Activated T-cell treated with anti-CD3 and anti-CD28 coated beads, Interleukin-2, amount 50 U/mL, for 24 hours (primary cell): ENCODE measurements at places on chromosomes 3 and 15.

DNA sequence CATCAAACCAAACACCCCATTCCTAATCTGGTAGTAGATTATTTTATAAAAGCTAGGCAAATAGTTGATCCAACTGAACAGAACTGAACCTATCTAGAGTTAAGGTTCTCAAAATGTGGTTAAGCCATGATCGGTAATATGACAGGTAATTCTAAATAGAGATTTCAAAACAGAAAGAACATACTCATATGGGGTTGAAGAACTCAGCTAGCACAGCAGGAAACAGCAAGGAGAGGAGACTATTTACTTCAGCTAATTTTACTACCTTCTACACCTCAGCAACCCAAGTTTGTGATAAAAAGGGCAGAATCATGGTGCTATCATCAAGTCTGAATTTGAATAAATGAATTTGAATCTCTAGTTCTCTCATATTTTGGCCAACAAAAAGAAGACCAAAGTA is 11.8 kb downstream of the CD47 start:
- no peaks in the 10 kb centered on the region for H3K27me3 ChIP-seq
- H3K4me3 ChIP-seq = no peak overlapping the region
- H3K36me3 ChIP-seq = peaks cover 72% of the 10 kb centered on the region
- H3K27ac ChIP-seq = peak overlapping the region; percentile 77
- no peak for DNase-seq
- H3K4me1 ChIP-seq = peaks cover 33% of the 10 kb centered on the region

DNA sequence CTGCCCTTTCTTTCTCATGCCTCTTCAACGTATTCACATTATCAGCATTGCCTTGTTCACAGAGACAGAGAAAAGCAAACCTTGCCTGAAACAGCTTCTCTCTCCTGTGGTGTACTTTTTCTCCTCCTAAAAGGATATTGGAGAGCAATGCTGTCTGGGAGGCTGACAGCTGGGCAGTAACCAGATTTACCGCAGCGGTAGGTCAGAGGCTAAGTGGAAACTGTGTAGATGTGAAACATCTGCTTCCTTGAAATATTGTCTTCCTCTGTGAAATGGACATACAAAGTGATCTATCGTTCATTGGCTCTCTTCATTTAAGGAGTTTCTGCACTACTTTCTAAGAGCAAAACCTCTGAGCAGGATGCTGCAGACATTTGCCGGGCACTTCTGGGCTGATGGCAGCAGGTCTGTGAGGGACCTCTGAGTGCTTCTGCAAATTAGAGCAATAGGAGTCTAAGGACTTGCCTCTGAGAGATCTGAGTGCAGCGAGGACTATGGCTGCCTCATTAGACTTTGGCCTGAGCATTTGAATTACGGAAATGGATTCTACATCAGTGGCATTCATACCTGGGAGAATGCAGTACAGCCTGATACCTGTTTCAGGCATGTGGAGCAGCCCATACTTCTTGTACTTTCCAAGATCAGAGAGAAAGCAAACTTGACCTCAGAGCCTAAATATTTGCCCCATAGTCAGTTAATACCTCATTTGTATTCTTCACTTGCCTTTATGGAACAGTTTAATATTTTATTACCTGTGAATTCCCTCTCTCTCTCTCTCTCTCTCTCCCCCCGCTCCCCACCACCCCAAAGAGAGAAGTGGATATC is 260.5 kb upstream of the TPRG1 start:
- H3K27me3 ChIP-seq = no peaks in the 10 kb centered on the region
- peaks cover 47% of the 10 kb centered on the region for H3K4me1 ChIP-seq
- H3K4me3 ChIP-seq = no peak overlapping the region
- H3K27ac ChIP-seq = no peak overlapping the region

- no peak overlapping the region for H3K27ac ChIP-seq
- H3K4me1 ChIP-seq = no peaks in the 10 kb centered on the region
- H3K27me3 ChIP-seq = no peaks in the 10 kb centered on the region
- H3K36me3 ChIP-seq = no peaks in the 10 kb centered on the region
Observed at GRCh38 chr3:64900156-64900555, 212.4 kb upstream of the ADAMTS9 start.

DNA sequence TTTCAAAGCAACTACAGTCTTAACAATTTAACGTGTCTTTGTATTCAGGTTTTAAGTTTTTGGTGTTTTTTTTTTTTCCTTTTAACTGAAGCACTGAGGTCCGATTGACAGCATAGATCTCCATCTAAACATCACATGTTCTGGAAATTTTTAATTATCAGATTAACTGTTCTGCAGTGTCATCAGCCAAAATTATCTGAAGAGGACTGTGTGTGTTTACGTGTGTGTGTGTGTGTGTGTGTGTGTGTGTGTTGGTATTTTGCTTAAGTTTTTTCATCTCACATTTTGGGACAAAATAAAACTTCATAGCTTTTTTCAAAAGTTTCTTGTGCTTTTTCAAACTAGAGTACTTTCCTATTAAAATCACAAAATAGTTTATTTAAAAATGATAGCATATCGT is 1.8 kb downstream of the PIK3CA start:
- no peak for DNase-seq
- peaks cover 51% of the 10 kb centered on the region for H3K4me1 ChIP-seq
- H3K36me3 ChIP-seq = peaks cover 5% of the 10 kb centered on the region
- peak overlapping the region; percentile 87 for H3K4me3 ChIP-seq
- peak overlapping the region; percentile 94 for H3K27ac ChIP-seq

GRCh38 chr3:193357291-193357690 is 21.3 kb downstream of the ATP13A5 start:
- no peak overlapping the region for H3K4me3 ChIP-seq
- H3K27me3 ChIP-seq = peaks cover 12% of the 10 kb centered on the region
- H3K27ac ChIP-seq = no peak overlapping the region
- no peaks in the 10 kb centered on the region for H3K4me1 ChIP-seq

DNA sequence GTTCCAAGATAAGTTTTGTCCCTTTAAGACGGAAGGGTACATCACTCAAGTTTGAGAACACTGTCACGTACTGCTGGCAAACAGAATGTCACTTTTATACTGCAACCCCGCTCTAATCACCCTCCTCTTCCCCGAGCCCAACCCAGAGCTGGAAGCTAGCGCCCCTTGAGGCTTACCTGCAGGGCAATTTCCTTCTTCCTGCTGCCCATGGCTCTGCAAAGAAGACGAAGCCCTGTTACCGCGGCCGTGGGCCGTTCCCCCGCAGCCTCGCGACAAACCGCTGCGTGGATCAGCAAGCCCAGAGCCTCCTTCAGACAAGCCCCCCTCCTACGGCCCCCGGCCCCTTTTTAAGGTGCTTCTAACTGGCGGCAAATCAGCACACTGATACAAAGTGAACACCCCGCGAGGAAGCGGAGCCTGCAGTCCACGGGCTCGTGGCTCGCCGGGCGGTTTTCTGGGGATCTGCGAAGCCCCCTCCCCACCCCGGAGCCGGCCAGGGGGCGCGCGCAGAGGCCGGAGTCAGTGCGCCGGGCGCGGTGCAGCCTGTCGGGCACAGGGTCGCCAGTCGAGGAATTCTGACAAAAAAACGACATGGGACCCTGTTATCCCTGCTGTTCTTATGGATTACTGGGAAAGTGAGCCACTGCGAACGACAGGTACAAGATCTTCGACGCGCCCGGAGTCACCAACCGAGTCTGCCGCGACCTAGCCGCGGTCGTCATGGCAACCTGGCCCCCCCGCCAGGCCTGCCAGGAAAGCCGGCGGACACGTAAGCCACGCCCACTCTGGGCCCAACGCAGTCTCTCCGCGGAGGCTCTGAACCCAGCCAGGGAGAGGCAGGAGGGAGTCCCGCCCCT is at the start of gene NME9:
TSS of gene NME9 (minus strand) at position 725 of the 857 bp plus-strand sequence. CDS start at position 209, 516 bp downstream.
- no peaks in the 10 kb centered on the region for H3K36me3 ChIP-seq
- peaks cover 39% of the 10 kb centered on the region for H3K4me1 ChIP-seq
- H3K27me3 ChIP-seq = no peaks in the 10 kb centered on the region
- peak within 1 kb of the TSS; percentile 85 for H3K4me3 ChIP-seq

DNA sequence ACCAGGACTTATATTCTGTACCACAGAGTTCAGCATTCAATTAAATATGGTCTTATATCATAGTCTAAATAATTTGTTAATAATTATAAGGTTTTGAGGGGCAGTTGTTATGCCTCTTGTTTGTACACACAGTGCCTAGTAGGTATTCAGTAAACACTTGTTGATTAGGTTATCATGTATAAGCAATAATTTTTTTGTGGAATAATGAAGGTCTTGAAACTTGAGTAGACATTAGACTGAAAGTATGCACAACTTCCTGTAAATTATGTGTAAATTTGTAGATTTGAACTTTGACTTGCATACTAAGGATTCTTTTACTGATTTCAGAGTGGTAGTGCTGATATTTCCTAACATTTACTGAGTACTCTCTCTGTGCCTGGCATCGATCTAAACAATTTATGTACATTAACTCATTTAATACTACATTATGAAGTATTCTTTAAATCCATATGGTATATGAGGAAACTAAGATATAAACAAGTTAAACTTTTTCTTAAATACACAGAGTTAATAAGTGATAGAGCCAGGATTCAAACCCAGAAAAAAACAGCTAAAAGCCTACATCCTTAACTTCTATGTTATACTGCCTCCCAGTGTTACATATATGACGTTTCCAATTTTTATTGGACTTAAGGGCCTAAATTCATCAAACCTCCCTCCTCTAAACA is 65.1 kb downstream of the GLCE start:
- peaks cover 21% of the 10 kb centered on the region for H3K36me3 ChIP-seq
- no peaks in the 10 kb centered on the region for H3K4me1 ChIP-seq
- no peaks in the 10 kb centered on the region for H3K27me3 ChIP-seq
- H3K27ac ChIP-seq = no peak overlapping the region
- no peak overlapping the region for H3K4me3 ChIP-seq
- DNase-seq = no peak

GRCh38 chr3:46489875-46490274 is 7.9 kb upstream of the RTP3 start:
- H3K36me3 ChIP-seq = no peaks in the 10 kb centered on the region
- H3K27ac ChIP-seq = no peak overlapping the region
- H3K4me3 ChIP-seq = no peak overlapping the region
- H3K27me3 ChIP-seq = peaks cover 2% of the 10 kb centered on the region

GRCh38 chr3:58946875-58947274 is 103.0 kb downstream of the CFAP20DC start:
- no peak overlapping the region for H3K27ac ChIP-seq
- DNase-seq = no peak
- no peaks in the 10 kb centered on the region for H3K36me3 ChIP-seq
- no peaks in the 10 kb centered on the region for H3K27me3 ChIP-seq
- no peaks in the 10 kb centered on the region for H3K4me1 ChIP-seq

DNA sequence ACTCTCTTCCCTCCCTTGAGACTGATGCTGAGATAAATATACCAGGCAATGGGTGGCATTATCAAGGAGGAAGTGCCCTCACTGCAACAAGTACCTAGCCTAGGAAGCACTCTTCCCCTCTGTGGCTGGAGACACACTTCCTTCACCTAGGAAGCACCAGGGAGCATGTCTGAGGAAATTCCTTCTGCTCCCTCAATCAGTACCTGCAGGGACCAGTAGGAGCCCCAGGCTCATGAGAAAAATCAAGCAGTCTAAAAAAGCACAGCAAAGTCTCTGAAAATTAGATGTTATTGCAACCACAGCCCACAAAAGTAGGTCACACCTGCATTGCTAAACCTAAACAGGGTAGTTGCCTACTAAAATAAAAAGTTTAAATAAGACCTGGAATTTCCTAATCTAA is 78.2 kb upstream of the TRPM1 start:
- H3K27ac ChIP-seq = peak overlapping the region; percentile 44
- DNase-seq = no peak
- H3K27me3 ChIP-seq = no peaks in the 10 kb centered on the region
- no peaks in the 10 kb centered on the region for H3K36me3 ChIP-seq
- no peak overlapping the region for H3K4me3 ChIP-seq

- no peak for DNase-seq
- H3K27me3 ChIP-seq = peaks cover 6% of the 10 kb centered on the region
- no peak overlapping the region for H3K4me3 ChIP-seq
- no peak overlapping the region for H3K27ac ChIP-seq
- H3K4me1 ChIP-seq = no peaks in the 10 kb centered on the region
Observed at GRCh38 chr15:78369161-78369560, 29.0 kb downstream of the CRABP1 start.

DNA sequence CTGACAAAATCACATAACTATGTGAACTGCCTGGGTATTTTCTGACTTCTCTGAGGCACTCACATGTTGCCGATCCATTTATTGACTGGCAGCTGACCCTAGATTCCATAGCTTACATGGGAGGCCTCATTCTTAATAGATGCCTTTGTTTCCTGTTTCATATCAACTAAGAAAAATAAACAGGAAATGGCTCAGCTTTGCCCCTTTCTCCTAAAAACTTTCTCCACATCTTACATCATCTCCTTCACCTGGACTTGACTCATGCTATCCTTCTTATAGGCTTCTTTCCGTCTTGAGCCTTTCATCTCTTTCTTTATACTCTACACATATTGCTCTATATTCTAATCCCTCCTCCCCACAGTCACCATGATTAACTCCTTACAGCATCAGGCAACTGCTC is 38.0 kb downstream of the TXNRD3 start:
- no peaks in the 10 kb centered on the region for H3K27me3 ChIP-seq
- peaks cover 17% of the 10 kb centered on the region for H3K4me1 ChIP-seq
- no peak for DNase-seq
- no peaks in the 10 kb centered on the region for H3K36me3 ChIP-seq
- no peak overlapping the region for H3K4me3 ChIP-seq
- no peak overlapping the region for H3K27ac ChIP-seq

- H3K27ac ChIP-seq = no peak overlapping the region
- DNase-seq = no peak
- no peaks in the 10 kb centered on the region for H3K27me3 ChIP-seq
Observed at GRCh38 chr15:80007532-80007931, 36.5 kb upstream of the BCL2A1 start.

DNA sequence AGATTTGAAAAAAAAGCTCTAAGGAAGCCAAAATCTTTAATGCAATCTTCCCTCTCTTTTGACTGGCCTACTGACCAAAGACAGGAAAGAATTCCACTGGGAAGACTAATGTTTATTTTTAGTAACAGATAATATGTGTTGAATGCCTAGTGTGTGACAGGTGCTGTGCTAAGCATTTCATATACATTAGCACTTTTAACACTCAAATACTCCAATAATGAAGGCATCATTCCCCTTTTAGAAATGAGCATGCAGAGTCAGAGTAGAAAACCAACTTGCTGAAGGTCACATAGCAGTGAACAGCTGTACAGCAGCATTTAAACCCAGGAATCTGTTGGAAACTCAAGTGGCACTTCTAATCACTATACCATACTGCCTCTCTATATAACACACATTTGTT is 170.6 kb downstream of the MINAR1 start:
- H3K4me3 ChIP-seq = no peak overlapping the region
- peaks cover 21% of the 10 kb centered on the region for H3K27me3 ChIP-seq
- H3K27ac ChIP-seq = no peak overlapping the region

- H3K36me3 ChIP-seq = no peaks in the 10 kb centered on the region
- H3K27me3 ChIP-seq = peaks cover 17% of the 10 kb centered on the region
- no peak for DNase-seq
- H3K4me1 ChIP-seq = no peaks in the 10 kb centered on the region
- H3K27ac ChIP-seq = no peak overlapping the region
- H3K4me3 ChIP-seq = no peak overlapping the region
Observed at GRCh38 chr15:81863162-81863561, 182.7 kb downstream of the MEX3B start.

- H3K36me3 ChIP-seq = no peaks in the 10 kb centered on the region
- peaks cover 52% of the 10 kb centered on the region for H3K4me1 ChIP-seq
- no peak for DNase-seq
- H3K4me3 ChIP-seq = no peak overlapping the region
Observed at GRCh38 chr3:112390783-112391641, 58.1 kb downstream of the CD200 start.
